AG08395 (cell line): ENCODE measurements at places on chromosomes 7 and 10.

GRCh38 chr10:76285515-76285914 lies 854.1 kb downstream of the LRMDA start:
- no peak for DNase-seq

DNA sequence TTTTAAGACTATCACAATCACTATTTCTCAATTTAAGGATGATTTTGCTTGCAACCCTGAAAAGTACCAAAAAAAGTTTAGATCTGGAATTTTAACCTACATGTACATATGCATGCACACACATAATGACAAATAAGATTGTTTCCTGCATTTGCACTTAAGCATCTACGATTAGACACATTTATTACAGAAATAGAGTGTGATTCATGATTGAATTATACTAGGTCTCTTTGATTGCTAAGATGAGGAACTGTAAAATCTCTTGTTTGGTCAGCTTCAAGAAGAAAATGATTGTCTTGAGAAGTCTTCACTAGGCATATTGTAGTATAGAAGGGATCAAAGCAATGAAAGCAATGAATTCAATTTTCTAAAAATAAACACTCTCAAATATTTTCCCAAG lies 185.9 kb upstream of the AGR3 start:
- no peak for DNase-seq

GRCh38 chr7:14747701-14748100 lies 154.8 kb downstream of the DGKB start:
- DNase-seq: no peak

- no peak for DNase-seq
Measured at GRCh38 chr10:18325889-18326531, 185.8 kb downstream of the CACNB2 start.

DNA sequence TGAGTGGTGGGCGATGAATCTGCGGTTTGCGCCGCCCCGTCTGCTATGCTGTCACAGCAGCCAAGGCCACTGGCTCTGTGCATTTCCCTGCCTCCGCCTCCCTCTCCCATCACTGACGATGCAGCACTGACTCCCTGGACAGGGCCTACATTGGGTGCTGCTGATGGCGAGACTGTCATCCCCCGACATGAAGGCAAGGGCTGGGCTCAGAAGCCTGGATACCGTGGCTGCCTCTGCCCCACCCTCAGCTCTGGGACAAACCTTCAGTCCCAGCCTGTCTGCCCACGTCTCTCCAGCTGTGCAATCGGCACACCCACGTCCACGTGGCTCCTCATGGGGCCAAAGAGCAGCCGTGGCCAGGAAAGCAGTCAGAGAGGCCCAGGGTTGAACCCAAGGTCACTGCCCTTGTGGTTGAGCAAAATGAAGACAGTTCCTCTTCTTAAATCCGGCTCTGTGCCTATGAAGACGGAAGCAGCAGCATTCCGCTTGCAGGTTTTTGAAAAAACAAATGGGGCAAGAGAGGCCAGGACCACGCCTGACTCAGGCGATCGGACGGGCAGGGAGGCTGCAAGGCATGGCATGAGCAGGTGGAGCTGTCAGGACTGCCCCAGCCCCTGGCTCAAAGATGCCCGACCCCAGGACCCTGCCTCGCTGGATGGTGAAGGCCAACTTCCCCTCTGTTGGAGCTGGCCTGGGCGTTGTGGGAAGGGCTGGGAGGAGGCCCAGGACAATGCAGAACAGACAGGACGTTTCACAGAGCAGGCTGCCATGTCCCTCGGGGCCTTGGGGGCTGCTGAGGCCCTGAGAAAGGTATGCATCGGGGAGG lies 517.5 kb downstream of the DNAJB6 start:
- no peak for DNase-seq

DNA sequence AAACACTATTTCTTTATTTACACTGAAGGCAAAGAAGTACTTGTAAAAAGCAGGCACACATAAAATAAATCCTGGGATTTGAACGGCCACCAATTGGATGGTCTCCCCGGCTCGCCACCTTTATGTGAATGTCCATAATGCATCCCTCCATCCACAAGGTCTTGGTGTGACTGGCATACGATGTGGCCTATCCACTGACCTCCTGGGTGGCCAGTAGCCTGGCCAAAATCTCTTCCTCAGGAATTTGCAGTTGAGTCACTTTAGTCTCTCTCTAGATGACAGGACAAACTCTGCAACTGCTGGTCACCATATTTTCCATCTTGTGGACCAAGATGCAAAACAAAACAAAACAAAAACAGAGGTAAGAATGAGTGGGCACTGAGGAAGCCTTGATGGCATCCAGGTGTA lies 39.1 kb downstream of the CDK1 start:
- DNase-seq: peak; percentile 73

DNA sequence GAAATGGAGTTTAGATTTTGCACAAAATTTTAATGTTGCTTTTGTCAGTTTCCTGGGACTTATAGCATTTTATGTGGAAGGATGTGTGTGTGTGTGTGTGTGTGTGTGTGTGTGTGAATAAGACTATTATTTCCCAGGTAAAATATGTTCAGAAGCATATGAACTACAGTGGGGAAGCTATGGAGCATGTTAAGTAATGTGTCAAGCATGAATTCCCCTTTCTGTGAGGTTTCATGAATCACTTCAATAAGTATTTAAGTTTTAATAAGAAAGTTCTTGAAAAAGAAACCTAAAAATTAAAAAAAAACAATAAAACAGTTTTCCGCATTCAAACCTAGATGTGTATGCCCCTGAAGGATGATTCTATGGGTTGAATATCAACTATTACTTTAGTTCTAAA lies 693 bp downstream of the CREB5 start:
- DNase-seq: no peak

DNA sequence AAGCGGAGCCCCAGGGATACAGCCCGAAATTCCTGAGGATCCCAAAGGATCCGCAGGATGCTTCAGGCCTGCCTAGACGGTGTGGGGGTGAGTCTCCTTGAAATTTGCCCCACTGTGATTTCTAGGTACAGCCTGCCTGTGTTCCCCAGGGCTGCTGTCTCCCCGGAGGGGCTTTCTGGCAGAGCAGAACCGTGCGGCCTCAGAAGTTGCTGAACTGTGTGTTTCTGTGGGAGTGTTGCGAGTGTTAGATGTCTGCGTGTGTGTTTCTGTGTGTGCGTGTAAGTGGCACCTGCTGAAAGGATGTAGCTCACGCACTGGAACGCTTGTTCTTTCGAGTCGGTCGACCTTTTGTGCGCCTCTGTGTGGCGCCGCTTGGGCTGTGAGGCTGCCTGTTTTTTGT lies 27.8 kb upstream of the ZNF273 start:
- DNase-seq: no peak

DNA sequence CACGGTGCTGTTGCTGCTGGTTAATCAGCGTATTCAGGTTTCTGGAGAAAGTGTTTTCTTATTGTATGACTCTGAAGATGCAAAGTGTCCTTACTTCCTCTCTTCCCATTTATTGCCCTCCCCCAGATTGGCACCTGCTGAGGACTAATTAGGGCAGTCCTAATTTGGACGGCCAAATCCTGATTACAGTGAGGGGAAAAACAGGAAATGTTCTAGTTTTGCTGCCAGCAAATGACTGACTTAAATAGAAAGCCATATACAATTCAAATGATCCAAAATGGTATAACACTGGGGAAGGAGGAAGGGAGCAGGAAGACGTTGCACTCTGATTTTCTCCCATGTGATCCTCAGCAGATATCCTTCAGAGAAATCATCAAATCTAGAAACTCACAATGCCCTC lies 222.4 kb upstream of the LRGUK start:
- no peak for DNase-seq

DNA sequence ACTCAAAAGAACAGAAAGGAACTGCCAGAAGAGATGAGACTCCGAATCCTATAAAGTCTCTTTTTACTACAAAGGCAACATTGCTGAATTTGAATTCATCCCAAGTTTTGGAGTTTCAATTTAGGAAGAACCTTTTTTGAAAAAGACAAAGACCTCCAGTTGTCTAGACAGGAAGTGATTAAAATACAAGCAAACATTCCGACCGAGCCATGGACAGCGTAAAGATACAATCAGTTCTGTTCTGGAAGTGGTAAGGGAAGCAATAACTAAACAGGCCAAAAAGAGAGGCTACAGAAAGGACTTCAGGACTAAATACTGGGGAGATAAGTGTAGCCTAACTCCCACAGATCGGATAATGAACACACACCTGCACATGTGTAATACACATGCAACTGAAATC lies 101.0 kb downstream of the SMURF1 start:
- no peak for DNase-seq

GRCh38 chr7:156702399-156702798 lies 61.8 kb downstream of the RNF32 start:
- DNase-seq: no peak

GRCh38 chr7:74093671-74094223 lies 10.1 kb downstream of the LIMK1 start:
- no peak for DNase-seq
